ENCODE measurements at places on chromosomes 1 and 21.

DNA sequence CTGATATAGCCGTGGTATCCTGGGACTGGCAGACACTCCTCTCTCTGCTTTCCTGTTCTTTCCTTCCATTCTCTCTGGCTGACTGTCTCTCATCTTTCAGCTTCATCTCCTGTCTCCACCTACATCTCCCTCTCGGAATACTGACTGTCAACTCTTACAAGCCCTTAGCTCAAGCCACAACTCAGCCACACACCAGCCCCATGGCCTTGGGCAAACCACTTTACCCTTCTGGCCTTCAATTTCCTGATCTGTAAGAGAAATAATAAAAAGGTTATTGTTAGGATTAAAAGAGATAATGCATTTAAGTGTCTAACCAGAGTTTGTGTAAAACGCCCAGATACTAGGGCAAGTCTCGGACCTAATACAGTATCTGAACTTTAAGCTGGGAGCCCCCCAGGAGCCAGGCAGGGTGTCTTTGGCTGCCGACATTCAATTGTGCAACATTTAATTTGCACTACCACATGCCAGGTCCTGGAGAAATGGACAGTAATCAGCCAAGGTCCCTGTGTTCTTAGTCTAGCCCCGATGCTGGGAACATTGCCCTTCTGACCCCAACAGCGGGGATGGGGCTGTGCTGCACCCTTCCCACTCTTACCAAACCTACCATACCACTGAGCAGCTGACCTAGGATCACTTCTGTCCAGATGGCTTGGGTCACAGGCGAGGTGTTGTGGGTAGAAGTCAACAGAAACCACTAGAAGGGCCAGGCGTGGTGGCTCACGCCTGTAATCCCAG lies 5.1 kb downstream of the ECHDC2 start:
- no peak for DNase-seq

DNA sequence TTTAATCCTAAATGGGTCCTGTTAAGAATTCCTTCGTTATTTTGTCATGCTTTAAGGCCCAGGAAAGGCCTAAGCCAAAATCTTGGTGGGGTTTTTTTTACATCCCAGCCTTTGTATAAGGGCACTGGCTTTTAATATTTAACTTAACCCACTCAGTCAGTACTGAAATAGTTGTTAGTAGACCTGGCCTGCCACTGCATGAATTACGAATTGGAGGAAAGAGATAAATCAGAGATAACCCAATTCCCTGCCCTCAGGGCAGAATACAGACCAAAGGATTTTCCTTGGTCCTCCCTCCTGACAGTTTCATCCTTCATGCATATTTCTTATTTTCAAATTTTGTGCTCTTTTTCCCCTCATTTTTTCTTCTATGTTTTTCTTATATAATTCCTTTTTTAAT lies 193.0 kb downstream of the FASLG start:
- DNase-seq: no peak

DNA sequence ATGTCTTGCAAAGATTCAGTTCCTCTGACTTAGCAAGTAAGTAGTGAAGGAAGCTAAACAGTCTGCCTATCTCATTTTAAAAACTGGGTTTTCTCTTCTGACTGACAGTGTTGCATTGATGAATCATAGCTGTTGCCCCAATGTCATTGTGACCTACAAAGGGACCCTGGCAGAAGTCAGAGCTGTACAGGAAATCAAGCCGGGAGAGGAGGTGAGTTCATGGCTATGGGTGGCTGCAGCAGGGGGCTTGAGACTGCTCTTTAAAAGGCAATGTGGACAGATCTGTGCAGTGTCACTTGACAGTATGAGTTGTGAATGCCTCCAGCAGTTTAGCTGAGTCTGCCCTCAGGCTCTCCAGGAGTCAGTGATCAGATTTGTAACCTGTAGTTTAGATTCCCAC lies 46.6 kb downstream of the SMYD2 start:
- no peak for DNase-seq

DNA sequence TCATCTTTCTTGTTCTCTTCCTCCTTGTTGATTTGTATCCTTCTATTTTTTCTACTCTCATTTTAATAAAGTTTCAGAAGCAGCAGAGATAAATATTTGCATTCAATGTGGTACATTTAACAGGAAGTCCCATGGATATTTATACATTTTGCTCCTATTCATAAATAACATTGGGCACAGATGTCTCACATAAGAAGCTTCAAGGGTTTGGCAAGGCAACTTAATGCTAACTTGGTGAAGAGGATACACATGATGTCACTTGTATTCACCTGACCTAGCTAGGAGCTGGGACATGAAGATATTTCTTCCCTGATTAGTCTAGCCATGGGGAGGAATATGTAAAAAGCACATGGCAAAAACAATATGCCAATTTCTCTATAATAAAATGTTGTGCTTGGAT lies 65.1 kb upstream of the DUSP10 start:
- DNase-seq: no peak

DNA sequence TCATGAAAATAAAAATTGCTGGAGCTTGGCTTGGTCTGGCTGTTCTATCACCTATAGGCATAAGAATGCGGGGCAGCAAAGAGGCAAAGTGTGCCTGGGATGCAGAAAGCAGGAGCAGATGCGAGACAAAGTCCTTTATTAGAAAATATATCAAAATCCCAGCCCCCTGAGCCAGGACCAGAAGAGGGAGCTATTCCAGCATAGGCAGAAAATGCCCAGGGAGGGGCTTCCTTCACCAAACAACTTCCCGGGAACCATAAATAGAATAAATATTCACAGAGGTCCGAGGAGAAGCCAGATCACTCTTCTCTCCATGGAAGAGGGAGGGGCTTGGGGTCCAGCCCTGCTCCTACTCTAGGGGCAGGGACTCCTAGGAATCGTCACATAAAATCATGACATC lies 5.0 kb downstream of the PPOX start:
- DNase-seq: no peak

DNA sequence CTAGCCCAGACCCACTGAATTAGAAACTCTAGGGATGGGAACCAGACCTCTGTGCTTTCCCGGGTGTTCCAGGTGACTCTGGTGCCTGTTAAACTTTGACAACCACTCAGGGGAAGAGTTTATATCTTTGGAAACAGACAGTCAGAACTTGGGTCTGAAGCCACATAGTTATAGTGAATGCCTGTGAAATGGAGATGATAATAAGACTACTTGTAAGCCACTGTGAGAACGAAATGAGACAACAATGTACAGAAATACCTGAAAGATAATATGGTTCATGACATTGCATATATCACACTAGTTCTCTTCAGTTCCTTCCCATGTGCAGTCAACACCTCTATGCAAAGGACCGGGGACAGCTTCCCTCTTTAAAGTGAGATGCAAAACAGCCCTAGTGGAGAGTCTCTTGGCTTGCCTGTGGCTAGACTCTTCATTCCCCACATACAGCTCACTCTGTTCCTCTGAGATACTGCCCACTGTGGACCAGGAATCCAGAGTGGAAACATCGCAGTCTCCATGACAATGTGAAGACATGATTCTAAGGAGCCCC lies 287.5 kb downstream of the ASTN1 start:
- no peak for DNase-seq

DNA sequence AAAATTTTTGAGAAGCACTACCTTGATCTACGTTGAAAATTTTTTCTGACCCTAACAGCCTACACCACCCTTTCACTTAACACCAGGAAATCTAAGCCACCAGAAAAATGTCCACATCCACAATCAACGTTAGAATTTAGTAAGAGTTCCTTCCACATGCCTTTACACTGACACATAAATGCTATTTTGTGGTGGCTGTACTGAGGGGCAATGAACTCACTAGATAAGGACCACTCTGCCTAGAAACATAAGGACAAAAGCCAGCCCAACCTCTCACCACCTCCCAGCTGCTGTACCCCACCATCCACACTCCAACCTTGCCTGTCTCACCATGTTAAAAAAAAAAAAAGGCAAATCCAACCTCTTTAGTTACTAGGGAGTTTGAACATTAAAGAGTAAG lies 29.8 kb downstream of the PARP1 start:
- no peak for DNase-seq
